Stimulated activated memory B cell treated with anti-CD40 and anti-IgM and Interleukin-4, amounts not matched to agents 10 μg/mL and 1 μg/mL and 100 μg/mL, for 72 hours (primary cell): ENCODE measurements at places on chromosomes 13 and 19.
A peak's percentile ranks its signal among the peaks of the same experiment; 100 is the strongest.

- no peak for ATAC-seq
Observed at GRCh38 chr13:30128095-30128494, 179.3 kb downstream of the KATNAL1 start.

DNA sequence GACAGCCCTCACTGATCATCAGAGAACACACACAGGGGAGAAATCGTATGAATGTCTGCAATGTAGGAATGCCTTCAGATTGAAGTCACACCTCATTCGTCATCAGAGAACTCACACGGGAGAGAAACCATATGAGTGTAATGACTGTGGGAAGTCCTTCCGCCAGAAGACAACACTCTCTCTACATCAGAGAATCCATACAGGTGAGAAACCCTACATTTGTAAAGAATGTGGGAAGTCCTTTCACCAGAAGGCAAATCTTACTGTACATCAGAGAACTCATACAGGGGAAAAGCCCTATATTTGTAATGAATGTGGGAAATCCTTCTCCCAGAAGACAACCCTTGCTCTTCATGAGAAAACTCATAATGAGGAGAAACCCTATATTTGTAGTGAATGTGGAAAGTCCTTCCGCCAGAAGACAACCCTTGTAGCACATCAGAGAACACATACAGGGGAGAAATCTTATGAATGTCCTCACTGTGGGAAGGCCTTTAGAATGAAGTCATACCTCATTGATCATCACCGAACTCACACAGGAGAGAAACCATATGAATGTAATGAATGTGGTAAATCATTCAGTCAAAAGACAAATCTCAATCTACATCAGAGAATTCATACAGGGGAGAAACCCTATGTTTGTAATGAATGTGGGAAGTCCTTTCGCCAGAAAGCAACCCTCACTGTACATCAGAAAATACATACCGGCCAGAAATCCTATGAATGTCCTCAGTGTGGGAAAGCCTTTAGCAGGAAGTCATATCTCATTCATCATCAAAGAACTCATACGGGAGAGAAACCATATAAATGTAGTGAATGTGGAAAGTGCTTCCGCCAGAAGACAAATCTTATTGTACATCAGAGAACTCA lies 32.5 kb downstream of the ZNF567 start:
- ATAC-seq = no peak

DNA sequence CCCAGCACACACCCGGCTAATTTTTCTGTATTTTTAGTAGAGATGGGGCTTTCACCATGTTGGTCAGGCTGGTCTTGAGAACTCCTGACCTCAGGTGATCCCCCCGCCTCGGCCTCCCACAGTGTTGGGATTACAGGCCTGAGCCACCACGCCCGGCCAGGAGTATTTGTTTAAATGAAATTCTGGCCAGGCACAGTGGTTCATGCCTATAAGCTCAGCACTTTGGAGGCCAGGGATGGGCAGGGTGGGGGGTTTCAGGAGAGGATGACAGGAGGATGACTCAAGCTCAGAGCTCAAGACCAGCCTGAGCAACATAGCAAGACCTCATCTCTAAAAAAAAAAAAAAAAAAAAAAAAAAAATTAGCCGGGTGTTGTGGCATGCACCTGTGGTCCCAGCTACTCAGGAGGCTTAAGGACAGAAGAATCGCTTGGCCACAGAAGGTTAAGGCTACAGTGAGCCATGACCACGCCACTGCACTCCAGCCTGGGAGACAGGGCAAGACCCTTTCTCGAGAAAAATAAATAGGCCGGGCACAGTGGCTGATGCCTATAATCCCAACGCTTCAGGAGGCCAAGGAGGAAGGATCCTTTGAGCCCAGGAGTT lies 8.2 kb upstream of the DHDH start:
- ATAC-seq = no peak

DNA sequence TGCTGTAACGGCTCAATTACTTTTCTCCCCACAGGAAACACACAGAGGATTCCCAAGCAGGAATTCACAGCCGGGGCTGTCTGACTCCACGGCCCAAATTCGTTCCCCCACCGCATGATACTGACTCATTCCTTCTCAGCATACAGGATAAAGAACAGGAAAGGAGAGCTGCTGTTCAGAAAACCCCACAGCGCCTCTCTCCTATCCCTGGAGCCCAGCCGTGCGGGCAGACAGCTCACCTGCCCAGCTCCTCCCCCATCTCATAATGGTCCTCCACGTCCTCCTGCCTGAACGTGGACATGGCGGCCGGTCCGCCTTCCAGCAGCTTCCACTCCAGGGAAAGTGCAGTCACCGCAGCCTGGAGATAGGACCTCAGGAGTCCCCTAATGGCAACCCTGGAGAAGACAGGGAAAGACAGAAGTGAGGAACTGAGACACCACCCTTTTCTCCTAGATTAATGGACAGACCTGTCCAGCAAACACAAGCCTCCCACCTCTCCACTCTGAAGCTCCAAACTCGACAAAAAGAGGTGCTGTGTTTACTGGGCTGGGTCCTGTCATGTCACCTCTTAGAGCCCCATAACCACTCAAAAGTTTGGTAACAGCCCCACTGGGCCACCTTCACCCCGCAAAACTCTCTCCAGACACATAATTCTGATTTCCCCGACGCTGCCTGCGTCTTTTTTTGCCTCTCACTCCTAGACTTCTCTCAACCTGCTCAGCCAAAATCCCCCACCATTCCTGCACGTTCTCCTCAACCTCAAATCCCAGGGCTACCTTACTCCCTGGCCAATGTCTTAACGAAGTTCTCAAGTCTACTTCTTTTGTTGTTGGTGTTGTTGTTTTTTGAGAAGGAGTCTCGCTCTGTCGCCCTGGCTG lies 1.2 kb downstream of the DAPK3 start:
- ATAC-seq = no peak

DNA sequence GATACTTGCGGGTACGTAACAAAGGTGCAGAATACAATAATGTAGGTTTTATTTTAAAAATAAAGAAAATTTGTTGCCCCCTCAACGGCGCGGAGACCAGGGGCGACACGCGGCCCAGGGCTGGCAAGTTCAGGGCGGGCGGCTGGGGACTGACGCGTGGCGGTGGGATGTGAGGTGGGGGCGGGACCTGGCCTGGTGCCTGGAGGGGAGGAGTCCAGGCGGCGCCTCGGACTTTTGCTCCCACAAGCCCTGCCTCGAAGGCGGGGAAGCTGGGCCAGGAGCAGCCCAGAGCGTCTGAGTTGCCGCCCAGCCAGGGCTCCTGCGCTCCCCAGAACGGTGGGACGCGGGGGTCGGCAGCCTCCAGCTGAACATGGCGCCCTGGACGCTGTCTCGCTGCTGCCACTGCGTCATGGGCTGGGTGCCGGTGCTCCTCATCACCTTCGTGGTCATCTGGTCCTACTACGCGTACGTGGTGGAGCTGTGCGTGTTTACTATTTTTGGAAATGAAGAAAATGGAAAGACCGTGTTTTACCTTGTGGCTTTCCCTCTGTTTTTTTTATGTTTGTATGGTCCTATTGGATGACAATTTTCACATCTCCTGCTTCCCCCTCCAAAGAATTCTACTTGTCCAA lies 1122.8 kb upstream of the ATXN8OS start:
- peak; percentile 40 for ATAC-seq

DNA sequence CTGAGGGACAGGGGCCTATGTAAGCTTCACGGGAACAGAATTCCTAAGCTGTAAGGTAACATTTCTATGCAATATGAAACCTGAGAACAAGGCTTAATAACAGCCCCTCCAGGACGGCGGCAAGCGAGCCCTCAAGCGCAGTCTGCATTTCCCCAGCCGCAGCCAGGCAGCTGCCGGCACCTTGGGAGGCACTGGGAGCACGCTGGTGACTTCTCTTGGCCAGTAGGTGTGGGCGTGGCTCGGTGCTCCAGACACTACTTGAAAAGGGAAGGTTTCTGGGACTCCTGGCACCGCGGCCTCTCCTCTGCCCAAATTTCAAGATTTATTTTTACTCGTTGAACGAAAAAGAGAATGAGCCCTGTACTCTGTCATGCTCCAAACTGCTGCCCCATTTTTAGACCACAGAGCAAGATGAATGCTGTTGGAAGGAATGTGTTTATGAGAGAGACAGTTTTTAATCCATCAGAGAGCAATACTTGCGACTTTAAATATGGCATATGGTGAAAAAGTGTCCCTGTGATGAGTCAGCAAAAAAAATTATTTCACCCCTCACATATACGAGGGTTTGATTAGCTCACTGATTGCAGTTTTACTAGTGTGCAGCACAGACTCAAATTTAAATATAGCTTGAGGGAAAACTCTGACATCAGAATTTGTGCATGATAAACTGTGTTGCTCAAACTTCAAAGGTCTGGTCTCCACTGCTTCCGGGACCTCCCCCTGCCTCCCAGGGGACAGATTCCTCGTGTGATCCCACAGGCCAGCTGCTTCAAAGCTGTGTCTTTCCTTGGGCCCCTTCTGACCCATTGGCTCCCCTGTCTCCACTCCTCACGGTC lies 81.2 kb downstream of the COL4A2 start:
- no peak for ATAC-seq

DNA sequence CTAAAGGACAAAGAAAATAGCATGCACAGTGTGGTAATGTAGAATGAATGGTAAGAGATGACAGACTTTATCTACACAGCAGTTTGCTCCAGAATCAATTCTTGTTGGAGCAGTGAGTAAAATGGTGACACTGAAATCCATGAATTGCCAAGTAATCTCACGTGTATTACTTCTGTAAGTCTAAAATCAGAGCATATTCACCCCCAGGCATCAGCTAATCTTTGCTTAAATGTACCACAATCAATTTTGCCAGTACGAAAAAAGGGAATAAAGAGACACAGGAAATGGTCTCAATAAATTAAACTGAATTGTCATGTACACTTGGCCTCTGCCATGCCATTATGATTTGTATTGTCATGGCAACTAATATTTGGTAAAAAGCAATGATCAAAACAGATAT lies 294.2 kb downstream of the PCDH17 start:
- ATAC-seq = no peak

- no peak for ATAC-seq
Observed at GRCh38 chr19:29789007-29789406, 22.8 kb upstream of the CCNE1 start.

- no peak for ATAC-seq
Observed at GRCh38 chr13:29993716-29994488, 143.5 kb upstream of the UBL3 start.

GRCh38 chr19:7318176-7318575 lies 24.0 kb upstream of the INSR start:
- ATAC-seq = no peak

DNA sequence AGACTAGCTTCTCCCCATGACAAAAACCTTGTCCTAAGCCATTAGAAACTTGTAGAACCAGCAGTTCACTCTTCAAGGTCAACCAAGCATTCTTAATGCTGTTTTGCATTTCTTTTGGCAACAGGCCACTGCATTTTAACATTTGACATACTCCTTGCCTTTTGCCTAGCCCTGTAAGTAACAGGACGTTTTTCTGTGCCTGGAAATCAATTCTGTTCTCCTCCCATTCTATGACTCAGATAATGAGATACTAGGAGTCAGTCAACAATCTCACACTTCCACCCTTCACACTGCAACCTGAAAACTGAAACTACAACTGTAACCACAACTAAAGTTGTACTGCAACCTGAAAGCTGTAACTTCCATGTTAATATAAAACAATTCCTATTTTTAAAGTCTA lies 268.7 kb downstream of the MZT1 start:
- no peak for ATAC-seq

GRCh38 chr19:1068009-1069001 lies 1.3 kb downstream of the ARHGAP45 start:
- peak; percentile 25 for ATAC-seq

DNA sequence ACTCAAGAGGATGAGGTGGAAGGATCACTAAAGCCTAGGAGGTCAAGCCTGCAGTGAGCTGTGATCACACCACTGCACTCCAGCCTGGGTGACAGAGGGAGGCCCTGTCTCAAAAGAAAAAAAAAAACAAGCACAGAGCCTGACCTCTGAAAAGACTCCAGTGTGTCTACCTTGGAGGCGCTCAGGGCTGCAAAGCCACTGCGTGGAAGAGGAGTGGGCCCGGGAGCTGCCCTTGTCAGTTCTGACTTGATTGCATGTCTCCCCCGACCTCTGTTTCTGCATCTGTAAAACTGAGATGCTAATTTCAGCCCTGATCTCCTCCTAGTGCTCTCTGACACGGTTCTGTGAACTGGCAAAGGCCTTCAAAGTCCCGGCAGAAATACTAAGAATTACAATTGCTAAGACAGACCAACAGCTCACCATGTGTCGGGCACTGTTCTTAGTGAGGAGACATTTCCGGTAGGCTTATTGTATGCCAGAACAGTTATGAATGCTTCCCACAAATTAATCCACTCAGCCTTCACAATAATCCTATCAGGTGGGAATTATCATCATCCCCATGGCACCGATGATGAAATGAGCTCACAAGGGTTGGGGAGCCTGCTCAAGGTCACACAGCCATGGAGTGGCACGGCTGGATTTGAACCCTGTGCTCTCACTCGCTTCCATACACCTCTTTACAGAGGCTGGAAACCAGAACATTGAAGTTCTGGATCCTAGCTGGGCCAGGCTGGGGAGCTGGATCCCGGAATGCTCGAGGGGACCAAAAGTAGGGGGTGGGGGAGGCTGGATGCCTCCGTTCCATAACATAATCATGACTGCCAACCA lies 3.5 kb downstream of the AKT2 start:
- ATAC-seq = no peak

DNA sequence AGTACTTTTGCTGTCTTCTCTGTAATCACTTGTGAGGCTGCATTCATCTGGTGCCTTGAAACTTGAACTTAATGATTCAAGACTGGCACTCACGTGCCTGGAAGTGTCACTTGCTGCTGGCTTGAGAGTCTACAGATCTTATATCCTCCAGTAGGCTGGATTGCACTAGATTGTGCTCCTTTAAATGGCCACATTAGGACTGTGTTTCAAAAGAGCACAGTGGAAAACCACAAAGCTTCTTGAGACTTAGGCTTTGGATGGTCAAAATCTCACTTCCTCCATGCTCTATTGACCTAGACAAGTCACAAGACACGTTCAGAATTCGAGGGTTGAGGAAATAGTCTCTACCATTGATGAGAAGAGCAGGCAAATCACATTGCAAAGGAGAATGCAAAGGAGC lies 1278.8 kb upstream of the MIR17HG start:
- no peak for ATAC-seq
